ENCODE measurements at places on chromosomes 11 and 22.

DNA sequence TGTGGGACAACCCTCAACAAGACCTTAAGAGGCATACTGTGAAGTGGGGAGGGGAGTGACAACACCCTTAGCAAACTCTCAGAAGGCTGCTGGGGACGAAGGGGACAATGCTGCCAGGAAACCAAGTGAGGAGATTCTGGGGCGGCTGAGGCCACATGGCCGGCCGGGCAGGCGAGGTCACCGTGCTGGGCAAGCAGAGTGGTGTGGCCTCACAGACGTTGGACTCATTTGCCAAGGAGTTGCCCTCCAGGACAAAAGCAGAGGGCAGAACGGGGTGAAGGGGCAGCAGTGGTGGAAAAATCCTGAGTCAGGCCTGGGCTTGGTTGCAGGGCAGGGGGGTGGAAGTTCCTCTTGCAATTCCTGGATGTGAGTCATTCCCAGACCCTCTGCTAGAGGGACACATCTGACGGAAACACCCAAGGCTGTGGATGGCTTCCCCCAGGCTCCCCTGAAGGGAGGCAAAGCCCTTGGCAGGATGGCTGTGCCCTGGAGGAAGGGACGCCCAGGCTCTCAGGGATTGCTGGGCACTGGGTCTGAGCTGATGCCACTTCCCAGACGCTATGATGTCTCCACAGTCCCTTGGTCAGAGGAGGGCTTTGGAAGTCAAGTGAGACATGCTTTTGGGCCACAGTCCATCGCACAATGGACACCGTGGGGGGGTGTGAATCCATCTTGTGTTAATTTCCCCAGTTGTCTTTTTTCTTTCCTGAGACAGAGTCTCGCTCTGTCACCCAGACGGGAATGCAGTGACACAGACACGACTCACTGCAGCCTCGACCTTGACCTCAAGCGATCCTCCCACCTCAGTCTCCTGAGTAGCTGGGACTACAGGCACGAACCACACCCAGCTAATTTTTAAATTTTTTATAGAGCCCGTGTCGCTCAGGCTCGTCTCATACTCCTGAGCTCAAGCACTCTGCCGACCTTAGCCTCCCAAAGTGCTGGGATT is 16.2 kb upstream of the SHANK3 start:
- DNase-seq, result peak; percentile 56

GRCh38 chr22:48089601-48090331 is 1327.3 kb downstream of the TBC1D22A start:
- DNase-seq, result peak; percentile 66

DNA sequence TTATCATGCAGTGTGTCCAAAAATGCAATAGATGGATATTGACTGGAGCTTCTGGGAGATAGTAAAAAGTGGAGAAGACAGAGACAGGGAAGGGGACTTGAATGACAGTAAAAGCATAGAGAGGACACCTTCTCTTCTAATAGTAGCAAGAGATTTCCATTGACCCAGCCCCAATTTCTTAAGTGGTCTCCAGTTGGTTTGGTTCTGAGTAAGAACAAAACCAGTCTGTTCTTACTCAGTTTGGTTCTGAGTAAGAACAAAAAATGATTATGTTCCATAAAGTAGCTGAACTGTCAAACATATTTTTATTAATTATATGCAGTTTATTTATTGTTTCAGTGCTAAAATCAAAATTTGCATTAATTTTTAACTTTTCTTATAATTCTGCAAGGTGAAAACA is 316.8 kb upstream of the MPPED2 start:
- DNase-seq, result no peak

DNA sequence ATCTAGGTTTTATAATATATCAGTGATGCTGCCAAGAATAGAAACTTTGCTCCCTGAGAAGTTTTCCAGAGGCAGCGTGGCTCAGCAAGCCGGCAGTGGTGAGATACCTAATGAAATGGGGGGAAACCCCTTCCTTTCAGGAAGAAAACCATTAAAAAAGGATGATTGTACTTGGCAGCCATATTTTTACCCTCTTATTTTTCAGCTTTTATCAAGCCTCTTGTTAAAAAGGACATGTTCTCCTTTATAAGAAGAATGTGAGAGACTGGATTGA is 9.0 kb upstream of the ME3 start:
- DNase-seq, result peak; percentile 61

DNA sequence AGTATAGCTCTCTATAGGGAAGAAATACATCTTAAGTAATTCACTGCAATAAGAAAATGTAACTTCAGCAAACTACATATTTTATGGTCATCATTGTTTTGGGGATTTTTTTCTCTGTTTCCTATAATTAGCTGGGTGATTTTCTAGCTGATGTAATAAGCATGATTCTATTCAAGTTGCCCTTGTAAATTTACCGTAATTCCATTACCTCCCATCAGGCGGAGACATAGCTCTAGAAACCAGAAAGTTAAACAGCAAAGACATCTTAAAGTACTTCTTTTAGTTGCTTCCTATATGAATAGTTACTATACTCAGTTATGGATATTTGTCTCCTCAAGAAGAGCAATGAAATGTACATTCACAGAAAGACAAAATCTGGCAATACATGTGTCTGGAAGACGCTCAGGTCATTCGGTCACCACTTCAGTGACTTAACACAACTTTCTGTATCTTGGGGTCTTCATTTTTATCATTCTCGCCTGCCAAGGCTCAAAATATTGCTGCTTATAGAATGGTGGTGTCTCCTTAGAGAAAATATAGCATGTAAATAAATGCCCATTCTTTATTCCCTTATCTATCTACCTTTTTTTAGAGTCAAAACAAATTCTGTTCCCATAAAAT is 239.9 kb upstream of the ZC3H12C start:
- DNase-seq, result peak; percentile 70

DNA sequence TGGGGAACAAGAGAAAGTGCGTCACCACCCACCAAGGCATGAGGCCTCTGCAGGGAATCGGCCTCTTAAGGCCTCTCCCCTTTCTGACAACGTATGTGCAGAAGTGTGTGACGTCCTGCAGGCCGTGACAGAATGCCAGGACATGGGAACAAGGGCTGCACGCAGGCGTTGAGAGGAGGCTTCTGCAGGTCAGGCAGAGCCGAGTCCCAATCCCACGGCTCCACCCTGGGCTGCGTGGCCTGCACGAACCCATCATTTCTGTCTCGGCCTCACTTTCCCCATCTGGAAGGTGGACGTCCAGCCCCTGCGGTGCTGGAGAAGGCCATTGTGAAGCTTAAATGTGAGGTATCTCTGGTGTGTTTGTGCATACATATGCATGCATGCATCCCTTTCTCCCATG is 61.8 kb downstream of the SHANK2 start:
- no peak for DNase-seq

GRCh38 chr11:100673063-100673462 is 14.0 kb upstream of the ARHGAP42 start:
- no peak for DNase-seq

GRCh38 chr11:103499710-103500340 is 390.6 kb downstream of the DYNC2H1 start:
- no peak for DNase-seq

DNA sequence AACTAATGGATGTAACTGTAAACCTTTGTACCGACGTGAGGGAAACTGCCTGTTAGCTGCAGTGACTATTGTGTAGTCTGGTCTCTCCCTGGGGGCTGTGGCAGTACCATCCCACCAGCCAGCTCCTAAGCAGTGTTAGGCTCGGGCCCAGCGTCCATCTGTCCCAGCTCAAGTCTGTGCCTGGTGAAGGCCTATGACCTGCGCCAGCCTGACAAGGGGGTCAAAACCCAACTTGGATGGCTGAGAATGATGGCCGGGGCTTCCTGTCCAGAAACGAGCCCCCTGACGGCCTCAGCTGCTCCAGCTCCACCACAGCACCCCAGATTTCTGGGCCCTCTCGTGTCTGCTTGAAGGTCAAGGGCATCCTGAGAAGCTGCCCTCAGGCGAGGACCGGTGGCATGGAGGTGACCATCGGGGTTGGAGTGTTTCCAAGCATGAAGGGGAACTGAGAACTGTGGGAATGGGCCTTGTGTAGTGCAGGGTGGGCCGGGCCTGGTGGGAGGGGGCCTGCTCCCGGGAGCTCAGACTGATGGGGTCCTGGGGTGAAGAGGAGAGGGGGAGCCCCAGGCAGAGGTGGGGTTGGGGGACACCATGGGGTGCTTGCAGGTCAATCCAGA is 14.3 kb upstream of the SPI1 start:
- no peak for DNase-seq

- no peak for DNase-seq
These were observed 4.6 kb downstream of the C11orf71 start for GRCh38 chr11:114395736-114396135.

DNA sequence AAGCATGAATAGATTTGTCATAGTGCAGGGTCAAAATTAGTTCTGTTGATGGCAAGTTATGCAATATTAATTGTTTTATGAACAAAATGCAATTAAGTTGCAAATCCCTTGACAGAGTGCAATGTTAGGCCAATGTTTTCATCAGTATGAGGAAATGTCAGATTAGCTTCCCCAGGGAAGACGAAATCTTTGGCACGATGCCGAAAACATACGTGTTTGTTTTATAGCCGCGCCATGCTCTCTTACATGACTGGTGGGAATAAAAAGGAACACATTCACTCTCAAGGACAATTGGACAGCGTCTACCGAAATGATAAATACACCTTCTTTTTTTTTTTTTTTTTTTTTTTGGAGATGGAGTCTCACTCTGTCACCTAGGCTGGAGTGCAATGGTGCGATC is 27.0 kb downstream of the MFNG start:
- no peak for DNase-seq

DNA sequence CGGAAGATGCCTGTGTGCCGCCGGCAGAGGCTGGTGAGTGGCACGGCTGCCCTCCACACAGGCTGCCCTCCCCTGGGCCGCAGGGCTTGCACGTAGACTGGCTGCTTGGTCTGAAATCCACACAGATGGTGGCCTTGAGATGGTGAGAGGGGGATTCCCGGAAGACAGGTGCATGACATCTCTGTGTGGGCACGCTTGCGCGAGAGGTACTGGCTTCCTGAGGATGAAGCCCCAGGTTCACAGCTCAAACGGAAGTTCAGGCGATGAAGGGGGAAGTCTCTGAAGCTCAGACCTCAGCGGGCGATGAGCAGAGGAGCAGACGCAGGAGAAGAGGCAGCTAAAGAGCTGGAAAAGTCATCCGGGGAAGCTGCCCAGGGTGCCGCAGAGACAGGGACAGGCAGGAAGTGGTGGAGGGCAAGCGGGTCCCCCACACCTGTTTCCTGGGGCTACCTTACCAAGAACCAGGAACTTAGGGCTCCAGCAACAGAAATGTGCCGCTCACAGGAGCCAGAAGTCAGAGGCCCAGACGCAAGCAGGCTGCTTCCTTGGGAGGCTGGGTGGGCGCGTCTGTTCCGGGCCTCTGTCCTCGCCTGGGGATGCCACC is 7.2 kb downstream of the CRELD2 start:
- DNase-seq, result no peak

DNA sequence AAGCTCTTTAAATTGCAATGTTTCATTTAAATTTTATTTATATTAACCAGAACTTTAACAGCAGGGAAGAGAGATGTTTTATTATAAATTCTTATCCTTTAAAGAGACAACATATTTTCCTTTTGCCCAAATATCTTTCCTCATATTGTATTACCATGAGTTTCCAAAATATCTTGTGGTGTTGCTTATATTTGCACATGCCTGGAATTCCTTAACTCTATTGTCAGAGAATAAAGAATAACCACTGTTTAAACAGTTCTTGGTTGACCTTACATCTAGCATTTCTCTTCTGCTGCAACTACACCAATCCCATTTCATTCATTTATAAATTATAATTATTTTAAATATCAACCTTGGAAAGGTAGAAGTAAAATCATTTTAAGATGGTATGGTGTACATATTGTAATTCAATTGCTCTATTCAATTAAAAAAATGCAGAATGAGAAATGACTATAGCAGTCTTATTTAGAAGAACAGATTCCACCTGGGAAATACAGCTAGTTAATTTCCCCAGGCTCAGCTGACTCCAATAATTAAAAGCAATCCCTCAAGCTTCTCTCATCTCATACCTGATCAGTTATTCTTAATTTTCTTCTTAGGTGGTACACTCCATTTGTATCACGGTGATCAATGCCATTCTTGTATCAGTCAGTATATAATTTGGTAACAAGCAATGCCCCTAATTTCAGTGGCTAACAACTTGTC is 923.3 kb downstream of the KCNA4 start:
- DNase-seq, result no peak

DNA sequence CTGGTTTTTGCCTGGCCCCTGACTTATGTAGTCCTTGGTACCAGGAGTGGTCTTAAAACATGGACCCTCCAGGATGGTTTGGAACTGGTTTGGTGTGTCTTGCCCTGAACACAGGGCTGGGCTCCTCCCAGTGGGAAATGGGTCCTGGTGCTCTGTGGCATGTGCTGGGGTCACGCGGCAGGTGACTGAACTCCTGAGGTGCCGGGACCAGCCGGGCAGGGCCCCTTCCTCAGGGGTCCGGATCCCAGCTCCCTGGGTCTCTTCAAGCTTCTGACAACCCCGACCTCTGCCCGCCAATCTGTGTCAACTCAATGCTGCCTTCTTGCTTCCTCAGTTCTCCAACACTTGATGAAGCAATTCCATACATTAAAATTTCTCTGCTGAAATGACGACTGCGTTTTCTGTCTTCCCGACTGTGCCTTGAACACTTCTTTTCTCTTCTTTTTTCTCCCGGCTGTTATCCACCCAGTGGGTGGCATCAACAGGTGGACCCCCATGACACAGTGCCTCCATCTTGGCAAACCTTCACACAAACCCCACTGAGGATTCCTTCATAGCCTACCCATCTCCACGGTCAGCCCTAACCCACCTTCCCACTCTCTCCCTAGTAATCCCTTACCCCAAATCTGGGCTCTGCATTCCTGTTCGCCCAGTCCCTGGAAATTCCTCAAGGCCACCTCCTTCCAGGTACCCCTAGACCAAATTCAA is 4.4 kb downstream of the IFT27 start:
- no peak for DNase-seq

DNA sequence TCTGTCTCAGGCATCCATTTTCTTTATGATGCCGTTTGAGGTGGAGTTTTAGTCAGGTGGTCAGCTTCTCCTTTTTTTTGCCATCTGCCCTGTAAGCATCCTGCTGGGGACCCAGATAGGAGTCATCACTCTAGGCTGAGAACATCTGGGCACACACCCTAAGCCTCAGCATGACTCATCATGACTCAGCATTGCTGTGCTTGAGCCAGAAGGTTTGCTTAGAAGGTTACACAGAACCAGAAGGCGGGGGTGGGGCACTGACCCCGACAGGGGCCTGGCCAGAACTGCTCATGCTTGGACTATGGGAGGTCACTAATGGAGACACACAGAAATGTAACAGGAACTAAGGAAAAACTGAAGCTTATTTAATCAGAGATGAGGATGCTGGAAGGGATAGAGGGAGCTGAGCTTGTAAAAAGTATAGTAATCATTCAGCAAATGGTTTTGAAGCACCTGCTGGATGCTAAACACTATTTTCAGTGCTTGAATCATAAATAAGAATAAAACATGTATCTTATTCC is 10.9 kb upstream of the HBE1 start:
- no peak for DNase-seq

DNA sequence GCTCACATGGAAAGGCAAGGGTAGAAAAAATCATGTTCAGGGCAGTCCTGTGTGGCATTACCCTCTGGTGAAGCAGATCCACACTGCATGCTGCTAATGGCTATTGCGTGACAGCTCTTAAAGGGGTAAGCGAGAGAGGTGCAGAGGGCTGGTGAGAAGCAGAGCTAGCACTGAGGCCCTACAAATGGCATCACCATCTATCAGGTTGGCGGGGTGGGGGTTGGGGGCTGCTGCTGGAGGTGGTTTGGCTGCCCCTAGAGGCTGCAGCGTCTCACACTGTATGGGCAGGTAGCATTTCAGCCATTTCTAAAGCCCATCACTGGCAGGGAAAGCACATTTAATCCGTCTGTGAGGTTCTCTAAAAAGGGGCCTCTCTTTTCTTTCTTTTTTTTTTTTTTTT is 16.9 kb upstream of the TMA7B start:
- no peak for DNase-seq
